ENCODE measurements at places on chromosomes 13 and 19.

DNA sequence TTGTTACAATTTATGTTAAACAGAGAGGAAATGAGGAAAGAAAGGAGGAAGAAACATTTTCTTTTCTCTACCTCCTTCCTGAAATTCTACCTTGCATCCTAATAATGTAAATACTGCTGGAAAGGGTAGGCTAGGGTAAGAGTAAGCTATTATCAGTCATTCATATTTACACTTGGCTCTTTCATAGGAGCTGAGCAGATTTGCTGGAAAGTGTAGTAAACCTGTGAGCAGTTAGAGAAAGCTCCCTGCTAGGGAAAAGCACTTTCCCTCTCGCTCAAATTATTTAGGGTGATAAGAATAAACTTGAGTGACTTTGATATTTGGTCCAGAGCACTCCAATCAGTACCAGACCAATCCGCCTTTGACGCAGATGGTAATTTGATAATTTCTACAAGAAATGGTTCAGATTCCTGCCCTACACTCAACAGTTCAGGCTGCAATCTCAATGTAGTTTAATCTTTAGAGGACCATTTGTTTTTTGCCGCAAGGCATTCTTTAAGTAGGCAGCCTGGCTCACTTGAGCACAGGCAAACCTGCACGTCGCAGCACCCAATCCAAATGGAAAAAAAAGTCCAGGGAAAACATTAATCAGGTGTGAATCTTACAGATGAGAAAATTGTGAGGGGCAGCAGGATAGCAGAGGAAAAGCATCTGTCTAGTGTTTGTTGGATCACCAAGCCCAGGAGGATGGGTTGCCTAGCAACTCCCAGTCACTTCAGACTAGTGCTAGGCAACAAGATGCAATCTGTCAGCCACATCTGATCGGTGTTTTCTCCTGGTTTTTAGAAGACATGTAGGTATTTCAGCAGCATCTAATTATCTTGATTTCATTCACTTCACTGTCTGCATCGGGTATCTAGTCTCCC is 68.6 kb upstream of the KL start:
- no peak for DNase-seq

DNA sequence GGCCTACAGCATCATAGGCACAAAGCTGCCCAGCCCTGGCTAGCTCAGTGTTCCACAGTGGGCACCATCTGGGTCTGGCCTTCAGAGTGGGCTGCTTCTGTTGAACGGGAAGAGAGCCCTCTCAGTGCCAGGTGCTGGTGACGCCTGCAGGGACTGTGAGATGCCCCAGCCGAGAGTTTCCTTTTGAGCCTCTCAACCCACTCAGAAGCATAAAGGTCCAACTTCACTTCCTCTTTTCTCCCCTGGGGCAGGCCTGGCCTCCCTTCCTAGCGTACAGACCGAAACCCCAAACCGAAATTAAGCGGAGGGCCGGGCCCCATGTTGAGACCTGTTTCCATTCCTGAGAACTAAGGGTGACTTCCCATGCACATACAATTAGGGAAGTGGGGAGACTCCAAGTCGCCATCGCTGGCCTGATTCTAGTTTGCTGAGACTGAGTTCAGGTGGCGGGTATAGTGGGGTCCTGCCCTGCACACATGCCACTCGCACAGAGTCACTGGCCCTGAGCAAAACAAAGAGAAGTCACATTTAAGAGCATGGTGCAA is 6.9 kb downstream of the RAB8A start:
- no peak for DNase-seq

- no peak for DNase-seq
Measured at GRCh38 chr19:33552191-33552927, 30.8 kb upstream of the PEPD start.

- no peak for DNase-seq
Measured at GRCh38 chr13:93355094-93355493, 128.5 kb downstream of the GPC6 start.

- DNase-seq: no peak
Measured at GRCh38 chr13:24984134-24984533, 111.8 kb upstream of the PABPC3 start.

DNA sequence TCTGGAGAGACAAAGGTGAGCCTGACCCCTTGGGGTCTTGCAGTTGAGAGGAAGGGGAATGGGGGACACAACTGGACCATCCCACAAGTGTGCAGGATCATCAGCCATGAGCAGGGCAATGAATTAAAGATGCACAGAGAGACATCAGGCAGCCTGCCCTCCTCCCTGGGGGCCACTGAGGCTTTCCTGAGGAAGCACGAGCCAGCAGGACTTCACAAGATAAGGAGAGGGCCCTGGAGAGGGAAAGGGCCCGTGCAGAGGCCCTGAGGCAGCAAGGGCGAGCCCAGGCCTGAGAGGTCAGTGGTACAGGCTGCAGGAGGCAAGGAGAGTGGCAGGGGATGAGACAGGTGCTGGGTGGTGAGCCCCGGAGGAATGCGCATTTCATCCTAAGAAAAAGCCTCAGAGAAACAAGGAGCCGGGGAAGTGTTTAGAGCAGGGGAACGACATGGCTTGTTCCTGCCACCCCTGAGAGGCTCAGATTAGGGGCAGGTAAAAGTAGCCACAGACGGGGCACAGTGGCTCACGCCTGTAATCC is 9.0 kb upstream of the PRKD2 start:
- no peak for DNase-seq

DNA sequence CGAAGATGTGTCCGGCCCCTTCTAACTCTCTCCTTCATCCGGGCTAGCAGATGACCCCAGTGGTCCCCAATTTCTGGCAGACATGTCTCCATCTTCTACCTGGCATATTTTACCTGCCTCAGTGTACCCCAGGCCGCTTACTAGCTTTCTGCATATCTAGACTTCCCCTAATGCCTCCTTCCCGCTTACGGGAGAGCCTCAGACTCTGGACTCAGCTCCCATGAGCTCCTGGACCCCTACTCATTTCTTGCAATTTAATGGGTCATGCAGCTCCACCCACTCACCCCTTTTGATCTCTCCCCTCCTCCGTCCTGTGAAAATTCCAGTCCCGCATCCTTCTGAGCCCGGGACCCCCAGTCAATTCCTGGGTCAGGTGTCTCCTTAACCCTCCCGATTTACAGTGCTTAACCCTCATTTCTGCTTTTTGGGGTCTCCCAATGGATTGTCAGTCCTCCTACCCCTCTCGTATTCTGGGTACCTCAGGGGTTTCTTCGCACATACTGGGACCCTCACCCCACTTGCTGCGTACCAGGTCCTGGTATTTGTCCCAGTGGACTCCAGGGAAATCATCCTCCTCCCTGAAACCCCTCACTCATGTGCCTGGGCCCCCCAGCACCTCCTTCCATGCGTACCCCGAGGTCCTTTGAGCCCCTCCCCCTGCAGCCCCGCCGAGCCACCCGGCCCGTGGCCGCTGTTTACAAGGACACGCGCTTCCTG is 500 bp upstream of the JUNB start:
- DNase-seq: no peak

GRCh38 chr13:20360835-20361412 is 128.8 kb upstream of the GJB6 start:
- DNase-seq: no peak

- no peak for DNase-seq
Measured at GRCh38 chr13:110636701-110637201, 21.4 kb downstream of the NAXD start.

- no peak for DNase-seq
Measured at GRCh38 chr19:17555929-17556813, 722 bp downstream of the COLGALT1 start.

DNA sequence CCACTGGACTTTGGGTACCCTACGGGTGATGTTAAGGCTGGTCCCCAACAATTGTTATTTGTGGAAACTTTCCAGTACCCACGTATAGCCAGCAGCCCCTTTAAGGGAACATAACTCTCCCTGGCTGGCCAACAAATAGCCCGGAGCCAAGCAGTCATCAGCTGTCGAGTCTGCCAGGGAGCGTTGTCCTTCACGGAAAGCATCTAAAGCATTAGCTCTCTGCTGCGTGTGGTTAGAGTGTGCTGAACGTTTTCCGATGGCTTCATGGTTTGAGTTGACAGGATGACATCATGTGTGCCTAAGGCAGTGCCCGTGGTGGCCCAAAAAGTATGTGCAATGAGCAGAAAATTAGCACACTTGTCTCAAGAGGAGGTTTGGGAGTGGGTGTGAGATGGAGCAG is 3.3 kb upstream of the ZNF556 start:
- no peak for DNase-seq

DNA sequence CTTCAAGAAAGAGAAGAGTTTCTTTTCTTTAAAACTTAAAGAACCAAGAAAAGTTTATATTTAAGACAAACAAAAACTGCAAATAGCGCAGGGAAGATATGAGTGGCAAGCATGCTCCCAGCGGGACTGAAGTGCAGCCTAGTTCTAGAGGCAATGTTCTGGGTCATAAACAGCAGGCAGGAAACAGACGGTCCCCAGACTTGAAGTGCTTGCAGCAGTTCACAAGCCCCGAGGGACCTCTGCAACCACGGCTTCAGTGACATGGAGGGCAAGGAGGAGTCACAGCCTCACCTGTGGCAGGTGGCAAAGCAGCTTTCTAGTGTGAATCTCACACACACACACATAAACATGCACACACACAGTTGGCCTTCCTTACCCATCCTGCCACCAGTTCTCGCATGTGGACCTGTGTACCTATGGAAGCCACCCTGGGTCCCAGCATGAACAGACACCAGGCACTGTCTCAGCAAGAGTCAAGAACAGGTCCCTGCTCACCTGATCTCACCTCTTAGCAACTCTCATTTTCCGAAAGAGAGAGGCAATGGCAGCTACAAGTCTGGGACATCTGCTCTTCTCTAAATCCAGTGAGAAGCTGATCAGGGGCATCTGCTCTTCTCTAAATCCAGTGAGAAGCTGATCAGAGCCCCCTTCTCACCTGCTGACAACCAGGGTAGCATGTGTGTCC is 162.0 kb downstream of the EFNB2 start:
- DNase-seq: no peak

DNA sequence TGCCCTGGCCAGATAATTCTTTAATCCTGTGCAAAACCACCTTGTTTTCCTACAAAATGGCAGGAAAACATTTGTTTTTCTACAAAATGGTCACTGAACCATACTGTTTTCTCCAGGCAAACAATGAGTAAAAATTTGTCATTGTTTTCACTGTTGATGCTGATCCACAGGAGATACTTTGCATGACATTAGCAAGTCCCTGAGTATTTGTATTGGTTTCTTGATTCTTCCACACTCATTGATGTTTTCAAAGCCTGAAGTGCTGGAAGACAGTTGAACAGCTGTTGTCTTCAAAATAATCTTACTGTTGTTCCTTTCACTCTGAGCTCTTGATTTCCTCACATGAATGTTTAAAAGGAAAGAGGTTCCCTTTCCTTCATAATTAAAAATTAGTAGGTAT is 123.1 kb upstream of the HTR2A start:
- no peak for DNase-seq

GRCh38 chr13:75103976-75104375 is 378.0 kb downstream of the TBC1D4 start:
- DNase-seq: no peak

GRCh38 chr13:95573221-95573620 is 20.7 kb downstream of the CLDN10 start:
- no peak for DNase-seq

GRCh38 chr13:35698911-35699576 is 222.6 kb upstream of the MAB21L1 start:
- DNase-seq: no peak

- DNase-seq: no peak
Measured at GRCh38 chr13:88648598-88649373, 977.6 kb downstream of the SLITRK5 start.

- DNase-seq: no peak
Measured at GRCh38 chr13:112984954-112985802, 16.2 kb downstream of the MCF2L start.
